ENCODE measurements at places on chromosomes 16 and 17.
A peak's percentile ranks its signal among the peaks of the same experiment; 100 is the strongest.

DNA sequence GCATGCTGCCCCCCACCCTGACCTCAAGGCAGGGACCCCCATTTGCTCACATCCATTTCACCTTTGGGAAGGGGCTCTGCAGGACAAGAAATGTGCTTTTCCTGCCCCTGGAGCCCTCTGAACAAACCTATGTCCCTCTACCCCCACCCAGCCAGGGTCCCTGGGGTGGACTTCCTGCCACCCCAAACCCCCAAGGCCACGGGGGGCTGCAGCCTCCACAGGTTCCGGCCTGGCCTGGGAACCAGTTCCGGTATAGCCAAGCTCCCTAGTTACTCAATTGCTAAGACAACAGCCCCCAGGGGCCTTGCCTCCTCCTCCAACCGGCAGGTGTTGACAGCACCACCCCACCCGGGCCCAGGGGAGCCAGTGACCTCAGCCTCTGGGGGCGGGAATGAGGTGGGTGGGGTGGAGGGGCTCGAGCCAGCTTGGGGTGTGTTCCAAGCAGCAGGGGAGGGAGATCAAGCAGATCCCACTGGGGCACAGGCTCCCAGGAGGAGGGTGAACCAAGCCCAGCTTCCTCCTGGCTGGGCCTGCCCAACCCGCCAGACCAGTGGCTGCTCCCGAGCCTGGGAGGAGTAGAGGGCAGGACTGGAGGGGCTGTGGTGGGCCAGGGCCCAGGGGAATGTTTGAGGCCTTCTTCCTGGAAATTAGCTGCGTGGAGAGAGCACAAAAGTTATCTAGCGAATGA is 6.6 kb downstream of the PNMT start:
- no peak for DNase-seq

GRCh38 chr17:17105976-17106375 is 63.7 kb downstream of the MPRIP start:
- DNase-seq, result no peak

DNA sequence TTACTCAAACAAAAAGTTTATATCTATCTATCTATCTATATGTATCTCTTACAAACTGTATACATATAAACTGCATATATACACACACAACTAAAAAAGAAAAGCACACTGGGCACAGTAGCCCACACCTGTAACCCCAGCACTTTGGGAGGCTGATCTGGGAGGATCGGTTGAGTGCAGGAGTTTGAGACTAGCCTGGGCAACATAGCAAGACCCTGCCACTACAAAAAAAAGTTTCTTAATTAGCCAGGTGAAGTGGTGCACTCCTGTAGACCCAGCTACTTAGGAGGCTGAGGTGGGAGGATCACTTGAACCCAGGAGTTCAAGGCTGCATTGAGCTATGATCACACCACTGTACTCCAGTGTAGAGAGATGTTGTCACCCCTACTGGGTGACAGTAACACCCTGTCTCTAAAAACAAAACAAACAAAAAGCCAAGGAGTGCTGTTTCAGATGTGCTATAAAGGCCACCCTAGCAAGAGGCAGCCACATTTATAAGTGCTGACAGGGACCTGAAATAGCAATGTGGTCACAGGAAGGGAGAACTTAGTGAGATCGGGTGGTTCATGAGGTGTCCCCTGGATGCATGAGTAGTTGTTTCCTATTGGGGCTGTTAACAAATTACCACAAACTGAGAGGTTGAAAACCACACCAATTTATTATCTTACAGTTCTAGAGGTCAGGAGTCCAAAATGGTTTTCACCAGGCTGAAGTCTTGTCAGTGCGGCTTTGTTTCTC is 4.8 kb downstream of the CD2BP2 start:
- peak; percentile 44 for DNase-seq

- DNase-seq, result no peak
These were observed 182.8 kb downstream of the FTO start for GRCh38 chr16:53886482-53887378.

- DNase-seq, result no peak
These were observed 53.1 kb downstream of the FOXL1 start for GRCh38 chr16:86631444-86631843.

- no peak for DNase-seq
These were observed 6.8 kb upstream of the FLYWCH1 start for GRCh38 chr16:2904922-2905240.

GRCh38 chr16:81444448-81445121 is at the start of gene CMIP:
TSS of gene CMIP (plus strand) at chr16:81444808.
- DNase-seq, result peak; percentile 86

DNA sequence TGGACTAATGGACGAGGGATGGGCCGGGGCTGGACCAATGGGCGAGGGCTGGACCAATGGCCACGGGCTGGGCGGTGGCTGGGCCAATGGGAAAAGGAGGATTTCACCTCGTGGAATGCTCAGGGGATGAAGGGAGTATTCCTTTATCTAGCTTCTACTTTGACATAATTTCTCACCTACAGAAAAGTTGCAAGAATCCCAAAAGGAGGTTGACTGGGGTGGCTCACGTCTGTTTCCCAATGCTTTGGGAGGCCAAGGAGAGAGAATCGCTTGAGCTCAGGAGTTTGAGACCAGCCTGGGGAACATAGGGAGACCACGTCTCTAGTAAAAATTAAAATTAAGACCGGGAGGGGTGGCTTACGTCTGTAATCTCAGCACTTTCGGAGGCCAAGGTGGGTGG is 5.7 kb upstream of the FLYWCH1 start:
- no peak for DNase-seq

DNA sequence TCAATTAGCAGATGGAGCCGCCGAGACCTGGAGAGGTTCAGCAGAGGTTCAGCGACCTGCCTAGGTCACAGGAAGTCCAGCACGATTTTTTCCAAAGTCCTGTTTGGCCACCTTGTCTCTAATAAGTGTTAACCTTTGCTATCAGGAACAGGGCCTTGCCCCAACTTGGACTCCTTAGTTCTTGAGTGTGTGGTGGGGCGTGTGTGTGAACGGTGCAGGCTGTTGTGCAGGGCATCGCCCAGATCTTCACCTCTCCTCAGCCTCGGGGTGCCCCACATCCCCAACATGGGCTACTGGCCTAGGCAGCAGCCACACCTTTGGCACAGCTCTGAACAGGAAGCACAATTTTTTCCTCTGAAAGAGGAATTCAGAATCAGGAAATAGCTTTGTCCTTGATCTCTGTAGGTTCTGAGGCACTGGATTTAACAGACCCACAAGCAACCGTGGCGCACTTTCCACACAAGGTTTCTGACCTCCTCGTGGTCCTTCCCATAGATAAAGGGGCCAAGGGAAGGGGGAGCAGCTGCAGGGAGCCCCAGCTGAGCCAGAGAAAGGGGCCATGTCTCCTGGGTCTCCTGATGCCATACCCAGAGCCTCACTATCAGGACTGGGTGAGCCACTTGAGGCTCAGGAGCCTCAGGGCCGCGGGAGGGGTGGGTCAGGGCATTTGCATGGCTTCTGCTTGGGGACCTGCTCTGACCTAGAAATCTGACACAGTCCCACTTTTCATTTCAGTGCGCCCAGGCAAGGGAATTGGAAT is 10.4 kb downstream of the MPRIP start:
- no peak for DNase-seq

DNA sequence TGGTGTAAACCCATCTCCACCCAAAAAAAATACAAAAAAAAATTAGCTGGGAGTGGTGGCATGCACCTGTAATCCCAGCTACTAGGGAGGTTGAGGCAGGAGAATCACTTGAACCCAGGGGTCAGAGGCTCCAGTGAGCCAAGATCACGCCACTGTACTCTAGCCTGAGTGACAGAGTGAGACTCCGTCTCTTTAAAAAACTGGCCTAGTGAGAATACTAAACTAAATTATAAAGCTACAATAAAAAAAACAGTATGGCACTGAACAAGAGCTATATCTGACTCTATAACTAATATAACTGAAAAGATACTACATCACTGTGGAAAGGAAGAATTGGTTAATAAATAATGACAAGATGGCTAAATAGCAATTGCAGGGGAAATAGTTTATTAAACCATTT is 6.4 kb downstream of the SMURF2 start:
- DNase-seq, result no peak
